NAMALWA (cell line): ENCODE measurements at places on chromosomes 6 and 20.

- DNase-seq, result no peak
Observed at GRCh38 chr6:156878681-156879080, 101.5 kb downstream of the ARID1B start.

DNA sequence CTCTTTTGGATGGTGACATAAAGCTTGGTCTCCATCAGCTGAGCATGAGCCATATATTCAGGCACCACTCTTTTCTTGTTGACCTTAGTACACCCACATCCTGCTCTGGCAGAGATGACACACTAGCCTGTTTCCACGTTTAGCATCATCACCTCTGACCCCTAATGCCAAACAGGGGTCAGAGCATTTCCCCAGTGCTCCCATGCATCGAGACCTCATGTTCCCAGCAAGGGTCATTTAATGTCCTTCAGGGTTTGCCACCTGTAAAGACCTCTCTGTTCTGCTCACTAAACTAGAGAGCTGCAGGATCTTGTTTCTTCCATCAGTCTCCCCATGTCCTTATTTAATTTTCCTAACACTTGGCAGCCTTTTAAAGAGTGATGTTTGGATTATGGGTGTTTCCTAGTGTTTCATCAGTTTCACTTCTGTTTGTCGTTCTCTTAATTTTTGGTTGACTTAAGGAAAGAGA is 97.5 kb downstream of the AIG1 start:
- no peak for DNase-seq

GRCh38 chr6:24859132-24859531 is 60.4 kb upstream of the ARMH2 start:
- no peak for DNase-seq

DNA sequence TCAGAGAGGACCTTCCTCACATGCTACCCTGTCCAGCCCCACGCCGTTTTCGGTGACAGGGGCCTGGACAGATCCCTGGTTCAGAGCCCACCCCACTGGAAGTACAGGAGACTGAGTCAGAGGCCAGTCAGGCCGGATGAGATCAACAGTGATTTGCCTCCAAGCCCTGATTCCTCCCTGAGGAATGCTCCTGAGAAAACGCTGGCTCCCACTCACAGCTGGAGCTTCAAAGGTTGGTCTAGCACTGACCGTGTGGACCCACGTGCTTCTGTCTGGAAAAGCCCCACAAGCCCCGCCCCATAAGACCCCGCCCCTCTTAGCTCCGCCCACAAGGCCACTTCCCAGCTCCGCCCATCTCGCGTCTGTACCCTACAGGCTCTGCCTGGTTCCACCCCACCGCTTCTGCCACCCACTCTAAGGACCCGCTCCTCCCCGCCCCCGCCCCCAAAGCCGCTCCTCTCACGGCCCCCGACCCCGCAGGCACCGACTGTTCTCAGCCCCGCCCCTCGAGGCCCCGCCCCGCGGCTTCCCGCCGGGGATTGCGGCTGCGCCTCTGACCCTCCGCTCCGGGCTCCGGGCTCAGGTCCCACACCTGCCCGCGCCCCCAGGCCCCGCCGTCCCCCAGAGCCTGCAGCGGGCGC is 64.9 kb upstream of the BHLHE23 start:
- no peak for DNase-seq

DNA sequence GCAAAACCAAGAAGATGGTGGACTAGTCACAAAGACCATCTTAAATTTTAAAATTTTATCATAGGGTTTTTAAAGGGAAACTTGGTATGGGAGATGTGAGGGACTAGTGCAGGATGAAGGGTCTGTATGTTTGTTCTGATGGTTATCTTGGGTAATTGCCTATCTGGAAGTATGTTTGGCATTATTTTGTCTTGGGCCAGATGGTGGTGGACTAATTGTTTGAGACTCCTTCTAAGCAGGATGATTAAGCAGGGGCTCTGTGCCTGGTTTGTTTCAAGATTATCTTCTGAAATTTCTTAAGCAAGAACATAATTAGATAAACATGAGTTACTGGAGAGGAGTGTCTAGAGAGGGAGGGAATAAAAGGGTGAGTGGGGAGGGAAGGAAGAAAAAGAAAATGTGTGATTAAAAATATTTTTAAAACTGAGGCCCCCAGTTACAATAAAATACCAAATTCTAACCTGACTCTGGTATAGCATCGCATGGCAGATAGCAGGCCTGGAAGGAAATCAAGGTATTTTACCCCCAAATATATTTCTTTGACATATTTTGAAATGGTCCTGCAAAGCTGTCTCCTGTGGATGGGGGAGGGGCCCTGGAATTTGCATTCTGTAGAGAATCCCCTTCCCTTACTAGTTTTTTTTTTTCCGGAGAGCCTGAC is 49.9 kb upstream of the FAM184A start:
- no peak for DNase-seq
